ENCODE measurements at places on chromosomes 2 and 18. TPM values are rescaled to one million over a fixed set of nuclear protein-coding genes. Genes with fewer than 3 reads are reported as not detected.
A peak's percentile ranks its signal among the peaks of the same experiment; 100 is the strongest.

SERPINE2 gene
- total RNA-seq, result 266 TPM

DNA sequence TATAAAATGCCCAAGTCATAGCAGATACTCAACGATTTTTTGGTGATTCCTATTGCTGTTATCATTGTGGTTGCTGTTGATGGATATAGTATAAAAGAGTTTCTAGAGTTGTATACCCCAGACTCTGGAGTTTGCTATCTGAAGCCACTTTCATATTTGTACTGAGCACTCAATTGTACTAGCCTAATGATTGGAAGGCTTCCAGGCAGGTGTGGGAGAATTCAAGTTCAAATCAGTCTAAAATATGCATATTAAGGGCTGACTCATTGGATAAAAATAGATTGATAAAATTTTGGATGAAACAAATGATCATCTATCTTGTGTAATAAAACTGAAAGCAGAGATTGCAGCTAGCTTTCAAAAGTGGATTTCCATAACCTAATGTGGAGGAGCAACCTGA is 122.9 kb downstream of the NEB start:
- no peak for DNase-seq

DNA sequence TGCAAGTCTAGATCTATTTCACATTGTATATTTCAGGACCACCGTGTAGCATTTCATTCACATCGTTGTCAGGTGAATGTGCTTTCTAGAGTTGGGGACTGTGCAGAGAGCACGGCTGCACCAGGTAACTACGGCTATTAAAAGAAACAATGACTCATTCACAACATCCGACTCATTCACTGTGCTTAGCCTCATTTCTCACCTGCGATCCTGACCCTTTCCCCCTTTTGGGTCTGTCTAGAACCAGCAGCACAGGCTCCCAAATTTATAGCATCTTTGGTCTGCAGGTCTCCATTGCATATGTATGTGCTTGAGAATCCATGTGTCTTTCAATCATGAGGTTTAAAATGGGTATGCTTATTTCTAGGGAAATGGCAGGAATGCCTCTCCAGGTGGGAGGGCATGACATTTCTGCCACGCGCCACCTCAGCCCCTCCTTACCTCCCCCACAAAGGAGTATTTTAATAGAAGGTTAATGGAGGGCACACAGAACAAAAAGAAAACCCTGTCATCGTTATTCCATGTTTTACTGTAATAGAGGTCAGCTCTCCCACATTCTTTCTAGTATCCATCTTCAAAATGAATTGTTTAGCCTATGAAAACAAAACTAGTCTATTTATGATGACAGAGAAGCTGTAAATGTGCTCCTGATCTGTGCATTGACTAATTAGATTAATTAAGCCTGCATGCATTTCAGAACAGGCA is 246.7 kb upstream of the EPHA4 start:
- no peak for DNase-seq

GRCh38 chr2:125643585-125643984 is 1012.4 kb upstream of the GYPC start:
- no peak for DNase-seq

DARS1 gene
- 116 TPM for total RNA-seq

- DNase-seq, result no peak
Measured at GRCh38 chr2:200081236-200081635, 125.9 kb downstream of the MAIP1 start.

DNA sequence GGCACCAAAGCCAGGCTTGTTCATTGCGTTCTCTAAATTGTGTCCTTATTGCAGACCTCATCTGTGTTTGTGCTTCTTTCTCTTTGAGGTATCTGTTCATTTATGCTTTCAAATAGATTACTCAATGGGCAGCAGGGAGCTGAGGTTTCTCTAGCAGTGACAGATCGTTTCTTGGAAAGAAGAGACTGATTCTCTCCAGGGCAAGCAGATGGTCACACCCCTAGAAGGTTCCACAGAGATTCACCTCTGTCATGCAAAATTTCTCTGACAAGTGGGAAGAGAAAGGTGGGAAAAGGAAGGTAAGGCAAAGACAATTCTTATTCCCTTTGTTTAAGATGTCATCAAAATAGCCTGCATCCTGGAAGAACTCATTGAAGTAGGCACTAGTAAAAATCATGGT is 14.0 kb downstream of the DLGAP1 start:
- DNase-seq, result no peak

- peak; percentile 71 for DNase-seq
Measured at GRCh38 chr2:191566344-191566743, 111.6 kb upstream of the NABP1 start.

TMEM163 gene
- total RNA-seq, result 0.43 TPM

- DNase-seq, result no peak
Measured at GRCh38 chr2:120393456-120393855, 47.5 kb downstream of the INHBB start.

GRCh38 chr2:179275253-179276012 is 10.8 kb upstream of the SESTD1 start:
- DNase-seq, result no peak

SULT1C4 gene
- not detected for total RNA-seq

GRCh38 chr2:236928380-236929037 is 157.2 kb upstream of the COPS8 start:
- peak; percentile 10 for DNase-seq

GRCh38 chr2:102975996-102976975 is 214.5 kb downstream of the TMEM182 start:
- DNase-seq, result no peak

TXNDC2 gene
- total RNA-seq, result 0.05 TPM

GRCh38 chr2:204108781-204109295 is 172.3 kb downstream of the ICOS start:
- no peak for DNase-seq

DNA sequence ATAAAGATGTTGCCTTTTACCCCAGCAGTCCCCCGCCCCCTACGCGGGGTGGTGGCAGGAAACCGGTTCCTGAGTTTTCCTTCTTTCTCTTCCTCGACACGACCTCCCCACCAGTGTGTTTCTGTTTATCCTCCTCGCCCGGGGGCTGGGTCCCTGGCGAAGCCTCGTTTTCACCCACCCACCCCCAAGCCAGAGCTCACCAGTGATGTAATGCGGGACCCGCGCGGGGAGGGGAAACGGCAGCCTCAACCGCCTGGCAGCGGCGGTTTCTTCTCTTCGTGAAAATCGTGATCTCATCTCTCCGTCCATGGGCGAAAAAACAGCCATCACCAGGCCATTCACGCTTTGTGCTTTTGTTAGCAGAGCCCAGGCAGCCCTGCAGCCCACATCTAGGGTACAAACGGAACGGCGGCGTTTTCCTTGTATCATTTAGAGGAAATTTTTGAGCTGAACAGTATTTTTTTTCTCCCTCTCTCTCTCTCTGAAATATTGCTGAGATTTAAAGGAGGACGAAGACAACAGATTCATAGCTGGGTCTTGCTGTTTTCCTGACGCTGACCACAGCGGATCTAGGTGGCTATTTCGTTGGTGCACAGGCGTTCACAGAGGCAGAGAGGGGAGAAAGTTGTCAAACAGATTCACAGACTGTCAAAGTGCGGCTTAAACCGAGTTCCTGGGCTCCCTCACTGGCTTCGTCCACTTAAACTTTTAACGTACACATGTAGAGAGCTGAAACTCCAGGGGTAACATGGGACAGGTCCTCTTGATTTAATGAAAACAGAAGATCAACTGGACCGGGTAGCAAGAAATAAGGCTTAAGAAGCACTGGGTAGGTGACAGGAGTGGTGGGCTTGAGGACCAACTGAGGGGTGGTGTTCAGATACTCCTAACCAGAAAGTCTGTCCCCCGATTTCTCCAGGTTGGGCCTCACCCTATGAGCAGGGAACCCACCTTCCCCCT is 21.9 kb upstream of the PAX3 start:
- no peak for DNase-seq

NAT8 gene
- total RNA-seq, result not detected

LRP2 gene
- not detected for total RNA-seq

VAMP8 gene
- total RNA-seq, result 1.5 TPM

- DNase-seq, result peak; percentile 33
Measured at GRCh38 chr2:175187378-175187777, 5.9 kb upstream of the ATP5MC3 start.

POTEI gene
- not detected for total RNA-seq

ERFE gene
- 25.3 TPM for total RNA-seq

- DNase-seq, result peak; percentile 67
Measured at GRCh38 chr2:64359171-64359891, 94.6 kb upstream of the LGALSL start.

LRRTM1 gene
- total RNA-seq, result not detected

- no peak for DNase-seq
Measured at GRCh38 chr2:60025496-60025895, 528.0 kb downstream of the BCL11A start.

- DNase-seq, result no peak
Measured at GRCh38 chr18:22176420-22177326, 7.3 kb downstream of the GATA6 start.

- no peak for DNase-seq
Measured at GRCh38 chr2:176812246-176812775, 400.3 kb upstream of the HNRNPA3 start.

DNA sequence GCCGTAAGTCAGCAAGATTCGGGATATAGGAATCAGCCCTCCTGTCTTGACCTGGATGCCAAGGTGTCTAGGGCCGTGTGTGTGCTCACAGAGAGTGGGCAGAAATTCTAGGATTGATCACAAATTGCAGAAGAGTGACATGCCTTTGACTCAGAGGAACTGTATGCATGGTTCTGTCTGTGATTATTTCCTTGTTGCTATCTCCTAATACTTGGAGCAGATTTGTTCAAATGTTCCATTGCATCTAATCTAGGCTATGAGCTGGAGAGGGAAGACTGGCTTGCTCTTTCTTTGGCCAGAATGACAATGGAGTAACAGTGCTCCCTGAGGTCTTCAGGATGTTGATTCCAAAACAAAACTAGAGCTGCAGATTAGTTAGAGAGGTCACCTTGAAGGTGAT is 115.0 kb downstream of the EN1 start:
- no peak for DNase-seq

MRPL33 gene
- 237 TPM for total RNA-seq

- no peak for DNase-seq
Measured at GRCh38 chr2:68659081-68659480, 15.7 kb downstream of the PROKR1 start.

SCN3A gene
- 0.38 TPM for total RNA-seq

GRCh38 chr2:215895330-215895729 is 118.0 kb downstream of the MREG start:
- no peak for DNase-seq

DNA sequence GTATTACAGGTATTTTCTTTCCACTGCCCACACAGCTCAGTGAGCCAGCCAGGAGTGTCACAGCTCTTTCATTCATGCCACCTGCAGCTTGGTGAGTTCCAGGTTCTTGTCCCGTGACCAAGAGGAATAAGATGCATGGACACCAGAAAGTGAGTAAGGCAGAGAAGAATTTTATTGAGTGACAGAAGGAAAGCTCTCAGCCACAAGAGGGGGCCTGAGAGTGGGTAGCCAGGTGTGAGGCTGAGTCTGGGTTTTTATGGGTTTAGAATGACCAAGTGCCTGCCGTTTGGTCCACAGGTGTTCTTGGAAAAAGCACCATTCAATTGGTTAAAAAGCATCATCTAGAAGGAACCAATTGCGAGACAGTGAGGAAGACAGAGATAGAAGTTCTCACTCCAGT is 1097.1 kb upstream of the SLC39A10 start:
- no peak for DNase-seq

- DNase-seq, result peak; percentile 93
Measured at GRCh38 chr2:137928547-137929518, 35.4 kb upstream of the HNMT start.

GRCh38 chr2:72115110-72116080 is 32.3 kb downstream of the CYP26B1 start:
- DNase-seq, result peak; percentile 99

HTR2B gene
- not detected for total RNA-seq

Data from A172 (cell line).